Eye (tissue), 1 donor: ENCODE measurements at places on chromosomes 3 and 15.

GRCh38 chr15:95724908-95725633 lies 605.4 kb upstream of the NR2F2 start:
- DNase-seq: no peak

GRCh38 chr3:11481556-11481955 lies 162.2 kb downstream of the VGLL4 start:
- no peak for DNase-seq

- DNase-seq: peak; percentile 73
Measured at GRCh38 chr15:53535886-53536285, 223.6 kb downstream of the WDR72 start.

DNA sequence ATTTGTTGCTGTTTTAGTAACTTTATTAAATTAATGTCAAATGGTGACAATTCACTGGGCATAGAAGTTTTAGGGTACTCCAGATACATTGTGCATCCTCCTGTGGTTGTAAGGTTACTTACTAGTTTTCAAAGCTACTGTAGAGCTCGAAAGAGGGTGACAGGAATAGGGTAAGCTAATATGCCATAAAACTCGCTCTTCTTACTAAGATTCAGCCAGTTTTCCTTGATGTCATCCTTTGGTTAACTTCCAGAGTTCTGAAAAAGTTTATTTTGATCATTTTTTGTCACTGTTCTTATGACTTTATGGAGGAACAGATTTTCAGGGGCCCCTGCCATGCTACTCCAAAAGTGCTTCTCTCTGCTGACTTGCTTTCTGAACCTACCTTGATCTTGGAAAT lies 334.8 kb downstream of the PLCL2 start:
- no peak for DNase-seq
